Stimulated activated CD8-positive, alpha-beta memory T cell treated with anti-CD3 and anti-CD28 coated beads, Interleukin-12 subunit alpha, Interleukin-12 subunit beta, amount 100 ng/mL, for 1 hour (primary cell): ENCODE measurements at places on chromosomes 5 and 9.

GRCh38 chr5:79305706-79306105 lies 69.8 kb downstream of the JMY start:
- DNase-seq = no peak

GRCh38 chr5:78522476-78523260 lies 125.9 kb downstream of the LHFPL2 start:
- DNase-seq = no peak

- DNase-seq = no peak
Observed at GRCh38 chr5:147061431-147061830, 173.4 kb upstream of the STK32A start.

DNA sequence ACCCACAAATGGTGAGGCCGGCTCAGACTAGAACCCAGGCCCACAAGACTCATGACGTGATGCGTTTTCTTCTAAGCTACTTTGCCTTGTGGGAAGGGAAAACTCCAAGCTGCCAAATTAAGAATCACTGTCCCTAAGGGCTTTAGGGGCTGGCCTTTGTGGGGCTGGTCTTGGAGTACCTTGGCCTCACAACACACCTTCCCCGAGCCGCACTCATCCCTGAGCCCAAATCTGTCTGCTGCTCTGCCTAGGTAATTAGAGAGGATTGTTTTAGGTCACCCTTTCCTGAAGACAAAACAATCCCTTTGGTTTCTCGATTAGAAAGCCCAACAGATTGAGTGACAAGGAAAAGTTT lies 137.3 kb downstream of the SEMA6A start:
- no peak for DNase-seq

- DNase-seq = no peak
Observed at GRCh38 chr5:33241802-33242201, 199.0 kb upstream of the TARS1 start.

DNA sequence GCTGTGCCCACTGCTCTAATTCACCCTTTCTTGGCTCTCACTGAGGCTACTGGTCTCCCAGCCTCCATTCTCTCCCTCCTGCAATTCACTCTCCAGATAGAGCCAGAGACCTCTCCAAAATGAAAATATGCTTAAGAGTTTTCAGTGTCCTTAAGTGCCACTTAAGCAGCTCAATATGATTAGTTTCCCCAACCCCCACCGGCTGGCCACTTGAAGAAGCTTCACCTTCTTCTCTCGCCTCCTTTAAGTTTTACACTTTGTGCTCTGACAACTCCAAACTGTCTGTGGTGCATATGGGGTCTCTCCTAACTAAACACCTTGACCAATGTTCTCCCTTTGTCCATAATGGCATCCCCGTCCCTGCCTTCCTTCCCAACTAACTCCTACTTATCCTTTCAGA lies 53.4 kb downstream of the CDK5RAP2 start:
- no peak for DNase-seq

DNA sequence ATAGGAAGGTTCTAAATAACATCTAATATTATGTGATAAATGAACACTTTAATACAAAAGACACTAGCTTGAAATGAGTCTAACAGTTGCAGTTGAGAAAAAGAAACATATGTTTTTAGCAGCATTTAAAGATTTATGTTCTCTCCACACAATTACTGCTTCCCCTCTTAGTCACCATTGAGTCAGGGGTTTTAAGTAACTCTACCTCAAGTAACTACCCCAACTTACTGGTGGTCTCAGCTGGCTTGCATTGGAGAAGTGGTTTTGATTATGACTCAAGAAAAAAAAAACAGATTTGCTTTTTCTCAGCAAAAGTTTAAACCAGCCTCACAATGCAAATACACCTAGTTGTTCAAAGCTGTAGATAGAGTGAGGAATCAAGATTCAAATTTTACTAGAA lies 1216.5 kb upstream of the CDH9 start:
- no peak for DNase-seq

DNA sequence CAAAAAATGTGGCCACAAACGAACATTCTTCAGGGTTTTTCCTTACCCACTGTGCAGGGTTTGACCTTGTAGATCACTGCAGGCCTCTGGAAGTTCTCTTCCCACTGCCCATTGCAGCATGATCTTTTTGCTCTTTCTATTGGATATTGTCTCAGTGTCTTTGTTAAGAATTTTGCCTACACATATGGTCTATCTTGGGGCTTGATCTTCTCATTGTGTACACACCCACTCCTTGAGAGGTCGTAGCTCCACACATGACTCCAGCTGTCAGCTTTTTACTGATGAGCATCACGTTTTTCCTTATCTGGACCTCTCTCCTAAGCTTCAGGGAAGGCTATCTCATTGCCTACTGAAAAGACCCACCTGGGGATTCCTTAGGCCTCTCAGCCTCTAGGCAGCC lies 3.0 kb upstream of the GLRX start:
- no peak for DNase-seq

- DNase-seq = no peak
Observed at GRCh38 chr5:117588611-117589010, 1014.0 kb upstream of the SEMA6A start.

- no peak for DNase-seq
Observed at GRCh38 chr5:172110260-172110815, 77.7 kb downstream of the STK10 start.

- DNase-seq = no peak
Observed at GRCh38 chr5:130424341-130424740, 520.1 kb downstream of the CHSY3 start.

GRCh38 chr5:113042491-113043243 lies 66.1 kb downstream of the DCP2 start:
- no peak for DNase-seq

GRCh38 chr9:98941946-98942523 lies 1.7 kb upstream of the COL15A1 start:
- DNase-seq = no peak

- no peak for DNase-seq
Observed at GRCh38 chr5:125198270-125198974, 452.0 kb upstream of the ZNF608 start.

DNA sequence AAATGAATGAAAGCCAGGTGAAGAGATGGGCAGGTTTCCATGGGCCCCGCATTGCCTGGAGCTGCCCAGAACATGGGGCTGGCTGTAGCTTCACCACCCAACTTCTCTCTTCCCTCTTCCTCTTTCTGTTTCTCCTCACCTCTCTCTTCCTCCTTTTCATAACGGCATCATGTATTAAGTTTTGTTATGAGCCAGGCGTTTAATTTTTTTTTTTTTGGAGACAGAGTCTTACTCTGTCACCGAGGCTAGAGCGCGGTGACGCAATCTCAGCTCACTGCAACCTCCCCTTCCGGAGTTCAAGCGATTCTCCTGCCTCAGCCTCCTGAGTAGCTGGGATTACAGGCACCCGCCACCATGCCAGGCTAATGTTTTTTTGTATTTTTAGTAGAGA lies 13.0 kb upstream of the SPINK4 start:
- no peak for DNase-seq

GRCh38 chr9:77020413-77021290 lies 1.2 kb downstream of the FOXB2 start:
- no peak for DNase-seq

- no peak for DNase-seq
Observed at GRCh38 chr5:72179028-72179815, 71.9 kb downstream of the MAP1B start.

- no peak for DNase-seq
Observed at GRCh38 chr9:34498553-34498952, 24.2 kb downstream of the ENHO start.

DNA sequence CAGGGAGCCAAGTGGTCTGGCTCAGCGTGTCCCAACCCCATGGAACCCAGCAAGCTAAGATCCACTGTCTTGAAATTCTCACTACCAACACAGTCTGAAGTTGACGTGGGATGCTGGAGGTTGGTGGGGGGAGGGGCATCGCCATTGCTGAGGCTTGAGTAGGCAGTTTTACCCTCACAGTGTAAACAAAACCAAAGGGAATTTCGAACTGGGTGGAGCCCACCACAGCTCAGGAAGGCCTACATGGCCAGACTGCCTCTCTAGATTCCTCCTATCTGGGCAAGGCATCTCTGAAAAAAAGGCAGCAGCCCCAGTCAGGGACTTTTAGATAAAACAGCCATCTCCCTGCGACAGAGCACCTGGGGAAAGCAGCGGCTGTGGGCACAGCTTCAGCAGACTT lies 17.1 kb upstream of the FBXL17 start:
- no peak for DNase-seq

DNA sequence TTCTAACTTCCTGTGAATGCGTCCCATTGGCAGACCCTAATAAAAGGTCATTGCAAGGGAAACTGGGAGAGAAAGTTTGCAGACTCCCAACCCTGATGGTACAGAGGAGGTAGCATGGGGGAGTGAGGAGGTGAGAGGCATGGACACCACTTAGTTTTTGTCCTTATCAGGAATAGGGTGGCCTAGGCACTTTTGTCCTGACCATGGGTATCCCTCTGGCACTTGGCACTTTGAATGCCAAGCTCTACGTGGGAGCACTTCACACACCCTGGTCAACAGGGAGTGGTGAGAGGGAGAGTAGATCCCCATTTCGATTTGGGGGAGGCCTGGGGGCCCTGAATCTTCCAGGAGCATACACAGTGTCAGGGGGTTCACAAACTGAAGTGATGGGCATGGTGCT lies 75.6 kb upstream of the SH3PXD2B start:
- no peak for DNase-seq

DNA sequence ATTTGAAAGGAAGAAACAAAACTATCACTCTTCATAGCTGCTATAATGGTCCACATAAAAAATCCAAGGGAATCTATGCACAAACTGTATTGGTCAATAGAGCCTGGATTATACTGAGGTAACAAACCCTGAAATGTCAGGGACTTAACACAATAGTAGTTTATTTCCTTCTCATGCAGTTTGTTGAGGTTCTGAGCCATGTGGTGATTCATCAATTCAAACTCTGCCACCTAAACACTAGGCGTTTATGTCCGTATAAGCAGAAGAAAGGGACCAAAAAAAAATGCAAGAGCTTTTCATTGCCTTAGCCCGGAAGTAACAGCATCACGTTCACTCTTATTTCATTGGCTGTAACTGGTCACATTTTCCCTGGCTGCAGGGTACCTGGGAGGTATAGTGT lies 464.7 kb downstream of the ZSWIM6 start:
- no peak for DNase-seq

GRCh38 chr9:88748566-88749261 lies 213.7 kb downstream of the NXNL2 start:
- DNase-seq = no peak

GRCh38 chr9:79447762-79448161 lies 124.0 kb upstream of the TLE4 start:
- DNase-seq = no peak

GRCh38 chr9:71748280-71748743 lies 20.0 kb downstream of the CEMIP2 start:
- DNase-seq = no peak

GRCh38 chr9:100219347-100219746 lies 120.3 kb downstream of the INVS start:
- no peak for DNase-seq

- no peak for DNase-seq
Observed at GRCh38 chr5:18749763-18750162, 1115.5 kb downstream of the TAF11L14 start.

GRCh38 chr5:173451031-173451430 lies 122.8 kb upstream of the STC2 start:
- no peak for DNase-seq

DNA sequence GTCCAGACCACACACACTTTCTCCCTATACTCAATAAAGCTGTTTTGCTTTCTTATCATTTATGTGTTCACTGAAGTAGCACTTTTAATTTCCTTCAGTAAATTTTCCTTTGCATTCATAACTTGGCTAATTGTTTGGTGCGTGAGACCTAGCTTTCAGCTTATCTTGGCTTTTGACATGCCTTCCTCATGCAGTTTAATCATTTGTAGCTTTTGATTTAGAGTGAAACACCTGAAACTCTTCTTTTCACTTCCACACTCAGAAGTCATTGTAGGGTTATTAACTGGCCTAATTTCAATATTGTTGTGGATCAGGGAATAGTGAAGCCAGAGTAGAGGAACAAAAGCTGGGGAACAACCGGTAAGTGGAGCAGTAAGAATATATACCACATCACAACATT lies 114.7 kb downstream of the ST8SIA4 start:
- no peak for DNase-seq

DNA sequence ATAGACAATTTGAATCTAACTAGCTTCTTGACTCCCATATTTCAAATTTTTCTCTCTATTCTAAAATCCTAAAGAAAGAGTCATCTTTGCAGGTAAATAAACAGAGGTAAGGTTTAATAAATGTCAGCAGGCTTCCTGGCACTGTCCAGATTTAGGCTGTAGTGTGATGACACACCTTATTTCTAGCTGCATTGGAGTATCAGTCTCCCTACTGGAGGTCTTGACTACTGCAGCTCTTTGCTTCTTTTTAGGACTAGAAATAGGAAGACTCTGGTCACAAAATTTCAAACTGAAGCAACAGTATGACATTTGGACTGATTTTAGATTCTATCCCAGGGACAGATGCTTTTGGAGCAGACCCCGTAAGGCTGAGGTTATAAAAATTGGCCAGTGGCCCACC lies 40.7 kb upstream of the PPP3R2 start:
- DNase-seq = no peak

DNA sequence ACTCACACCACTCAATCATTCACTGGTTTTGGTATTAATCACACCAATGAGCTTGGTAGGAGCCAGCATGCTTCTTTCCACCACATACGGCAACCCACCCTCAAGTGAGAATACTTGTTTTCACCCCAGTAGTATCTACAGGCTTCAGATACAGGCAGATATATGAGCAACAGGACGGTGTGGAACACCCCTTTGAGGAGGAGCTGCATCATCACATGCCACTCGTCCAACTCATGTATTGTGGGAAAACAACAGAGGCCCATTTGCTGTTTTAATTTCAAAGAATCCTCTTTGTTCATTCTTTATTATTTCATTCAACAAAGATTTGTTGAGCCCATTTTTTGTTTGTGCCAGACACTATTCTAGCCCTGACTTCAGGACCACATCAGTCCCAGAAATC lies 46.0 kb downstream of the RORB start:
- DNase-seq = no peak

DNA sequence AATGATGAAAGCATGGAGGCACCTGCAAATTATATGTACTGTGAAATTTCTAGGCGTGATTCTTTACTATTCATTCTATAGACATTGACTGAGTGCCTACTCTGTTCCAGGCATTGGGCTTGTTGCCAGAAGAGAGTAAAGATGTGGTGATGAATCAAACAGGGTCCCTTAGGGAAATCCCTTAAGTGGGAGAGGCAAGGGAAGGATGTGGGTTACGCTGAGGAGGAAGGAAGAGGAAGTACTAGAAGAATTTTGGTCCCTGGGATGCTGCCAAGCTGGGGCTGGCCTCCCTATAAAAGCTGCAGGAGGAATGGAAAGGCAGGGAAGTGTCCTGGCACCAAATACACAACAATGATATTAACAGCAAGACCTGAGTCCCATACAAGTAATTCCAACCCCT lies 76.7 kb upstream of the SPOCK1 start:
- no peak for DNase-seq

DNA sequence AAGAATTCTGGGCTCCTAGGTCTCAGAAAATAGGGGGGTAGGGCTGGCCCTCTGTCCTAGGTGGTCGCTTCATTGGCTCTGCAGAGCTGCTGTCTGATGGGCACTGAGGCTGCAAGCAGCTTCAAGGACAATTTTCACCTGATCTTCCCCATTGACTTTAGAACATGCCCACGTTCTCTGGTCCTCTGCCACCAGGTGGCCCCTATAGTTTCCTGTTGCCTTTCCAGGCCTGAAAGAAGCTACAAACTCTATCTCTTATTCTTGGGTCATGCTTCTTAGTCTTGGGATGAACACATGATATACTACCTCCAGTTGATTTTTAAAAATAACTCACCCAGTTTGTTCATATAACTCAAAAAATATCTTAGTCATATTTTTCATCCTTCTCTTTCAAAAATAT lies 26.3 kb downstream of the SPZ1 start:
- no peak for DNase-seq
